ENCODE measurements at places on chromosomes 12 and 14.

DNA sequence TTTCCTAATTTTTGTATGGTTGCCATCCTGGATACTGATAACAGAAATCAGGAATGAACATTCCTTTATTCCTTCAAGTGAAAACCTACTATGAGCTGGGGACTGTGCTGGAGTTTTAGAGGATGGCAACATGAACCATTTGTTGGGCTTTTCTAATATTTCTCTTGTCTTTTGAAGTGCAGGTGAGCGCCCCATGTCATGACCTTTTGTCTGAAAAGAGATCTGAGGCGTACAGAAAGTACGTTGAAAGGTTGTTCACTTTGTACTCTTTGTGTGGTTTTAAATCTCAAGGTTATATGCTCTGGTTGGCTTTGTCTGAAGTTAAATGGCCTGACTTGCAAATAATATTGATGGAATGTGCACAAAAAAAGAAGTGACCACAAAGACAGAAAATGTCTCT lies 79.0 kb downstream of the GAS2L3 start:
- DNase-seq = no peak

- DNase-seq = no peak
These were observed 714.9 kb upstream of the MDGA2 start for GRCh38 chr14:48390346-48390745.

DNA sequence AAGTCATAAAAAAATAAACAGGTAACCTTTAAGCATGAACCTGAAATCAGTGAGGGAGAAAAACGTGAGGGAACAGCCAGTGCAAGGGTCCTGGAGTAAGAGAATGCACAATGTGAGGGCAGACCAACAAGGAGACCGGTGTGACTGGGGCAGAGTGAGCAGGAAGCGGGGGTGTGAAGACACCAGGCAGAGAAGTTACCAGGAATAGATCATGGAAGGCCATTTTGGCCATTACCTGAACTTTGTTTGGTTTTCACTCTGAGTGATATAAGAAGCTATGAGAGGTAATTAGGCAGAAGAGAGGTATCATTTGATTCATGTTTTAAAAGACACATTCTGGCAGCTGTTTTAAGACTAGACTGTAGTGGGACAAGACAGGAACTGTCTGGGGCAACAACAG lies 15.0 kb downstream of the PAH start:
- no peak for DNase-seq

- no peak for DNase-seq
These were observed 56.4 kb downstream of the MON2 start for GRCh38 chr12:62522984-62523383.

DNA sequence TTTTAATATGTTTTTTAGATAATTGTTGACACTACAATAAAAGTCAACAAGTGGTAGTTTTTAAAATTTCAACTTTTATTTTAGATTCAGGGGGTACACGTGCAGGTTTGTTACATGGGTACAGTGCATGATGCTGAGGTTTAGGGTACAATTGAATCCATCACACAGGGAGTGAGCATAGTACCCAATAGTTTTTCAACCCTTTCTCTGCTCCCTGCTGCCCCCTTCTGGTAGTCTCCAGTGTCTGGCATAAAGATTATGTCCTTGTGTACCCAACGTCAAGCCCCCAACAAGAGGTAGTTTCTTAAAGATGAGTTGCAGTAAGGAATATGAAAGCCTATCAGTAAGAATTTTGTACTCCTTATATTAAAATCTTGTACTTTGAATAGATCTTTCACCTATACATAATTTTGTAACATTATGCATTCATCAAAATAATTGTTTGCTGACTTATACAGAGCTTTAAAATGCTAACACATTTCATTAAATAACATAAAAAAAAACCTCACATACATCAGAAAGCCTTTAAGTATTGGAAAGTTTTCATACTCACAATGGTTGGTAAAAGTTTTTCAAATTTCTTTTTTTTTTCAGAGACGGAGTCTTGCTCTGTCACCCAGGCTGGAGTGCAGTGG lies 5.4 kb upstream of the RALGAPA1 start:
- DNase-seq = no peak

DNA sequence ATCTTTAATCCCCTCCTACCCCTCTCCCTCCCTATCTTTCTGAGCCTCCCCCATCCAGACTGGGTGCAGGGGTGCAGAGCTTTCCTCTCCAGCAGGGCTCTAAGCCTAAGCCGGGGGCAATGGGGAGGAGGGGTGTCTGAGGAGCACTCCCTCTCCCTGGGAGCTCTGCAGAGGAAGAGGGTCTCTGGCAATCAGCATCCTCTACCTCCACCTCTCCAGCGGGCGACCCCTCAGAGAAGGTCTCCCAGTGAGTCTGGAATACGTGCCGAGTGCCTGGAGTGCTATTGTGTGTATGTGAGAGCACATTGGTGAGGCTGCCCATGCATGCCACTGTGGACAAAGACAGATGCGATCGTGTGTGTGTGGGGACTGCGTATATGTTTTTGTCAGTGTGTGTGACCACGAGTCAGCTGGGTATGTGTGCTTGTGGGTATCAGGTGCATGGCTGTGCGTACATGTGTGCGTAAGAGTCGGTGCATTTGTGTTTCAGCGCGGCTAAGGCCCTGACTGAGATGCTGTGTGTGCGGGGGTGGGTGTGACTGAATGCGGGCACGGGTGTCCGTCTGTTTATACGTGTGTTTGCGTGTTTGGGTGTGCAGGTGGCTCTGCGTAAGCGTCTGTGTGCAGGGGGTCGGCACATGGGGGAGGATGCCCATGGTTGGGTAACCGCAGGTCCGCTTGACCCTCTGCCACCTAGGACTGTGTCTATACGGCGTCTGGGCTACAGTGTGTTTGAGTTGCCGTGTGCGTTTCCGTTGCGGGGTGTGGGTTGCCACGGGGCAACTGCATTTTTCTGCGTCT lies 905 bp upstream of the DLK1 start:
- no peak for DNase-seq

GRCh38 chr14:55153951-55154350 lies 24.9 kb downstream of the LGALS3 start:
- DNase-seq = no peak

All from BJ (cell line).